ENCODE measurements at places on chromosomes 1 and 21.

- no peak for DNase-seq
Measured at GRCh38 chr1:90358448-90358847, 358.7 kb downstream of the BARHL2 start.

DNA sequence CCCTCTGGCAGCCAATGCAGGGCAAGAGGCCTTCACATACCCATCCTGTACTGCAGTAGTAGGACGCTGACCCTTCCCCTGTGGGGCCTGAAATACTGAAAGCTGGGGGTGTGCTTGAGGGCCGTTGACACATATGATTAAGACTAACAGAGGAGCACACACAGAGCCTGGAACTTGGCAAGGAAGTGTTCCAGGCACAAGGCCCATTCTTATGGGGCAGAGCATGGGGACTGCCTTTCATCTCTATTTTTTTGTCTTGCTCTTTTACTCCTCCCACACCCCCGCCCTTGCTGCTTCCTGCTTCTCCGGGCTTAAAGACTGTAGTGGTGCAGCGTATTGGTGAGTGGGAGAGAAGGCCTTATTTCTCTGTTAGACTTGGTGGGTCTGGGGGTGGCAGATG lies 137.4 kb downstream of the BACH1 start:
- DNase-seq, result no peak

DNA sequence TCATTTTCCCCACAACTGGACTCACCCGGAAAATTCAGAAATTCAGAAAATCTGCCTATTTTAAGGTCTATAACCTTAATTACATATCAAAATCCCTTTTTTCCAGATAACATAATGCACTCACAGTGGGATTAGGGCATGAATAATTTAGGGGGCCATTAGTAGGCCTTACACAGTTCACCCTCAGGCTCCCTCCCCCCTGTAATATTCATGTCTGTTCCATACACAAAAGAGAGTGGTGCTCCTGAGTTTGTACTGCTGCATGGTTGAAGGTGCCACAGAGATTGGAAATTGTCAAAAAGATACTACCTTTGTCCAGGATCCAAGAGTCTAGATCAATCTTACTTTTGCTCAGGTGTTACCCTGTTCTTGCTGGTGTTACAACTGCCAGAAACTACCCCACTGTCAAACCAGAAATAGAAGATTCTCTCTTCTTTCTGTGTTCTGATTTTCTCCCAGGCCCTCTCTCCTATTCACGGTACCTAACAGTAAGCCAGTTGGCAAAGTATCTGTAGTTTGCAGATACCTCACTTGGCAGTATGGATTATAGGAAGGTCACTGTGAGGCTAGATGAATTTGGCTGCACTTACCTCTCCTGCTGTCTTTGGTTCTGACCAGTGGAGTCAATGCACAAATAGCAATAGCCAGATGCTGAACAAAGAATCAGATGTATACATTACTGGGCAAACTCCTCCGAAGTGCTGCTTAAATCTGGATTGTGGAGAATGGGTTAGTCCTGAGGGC lies 53.2 kb downstream of the C1orf198 start:
- no peak for DNase-seq

- DNase-seq, result no peak
Measured at GRCh38 chr1:230375780-230376179, 50.4 kb downstream of the PGBD5 start.

DNA sequence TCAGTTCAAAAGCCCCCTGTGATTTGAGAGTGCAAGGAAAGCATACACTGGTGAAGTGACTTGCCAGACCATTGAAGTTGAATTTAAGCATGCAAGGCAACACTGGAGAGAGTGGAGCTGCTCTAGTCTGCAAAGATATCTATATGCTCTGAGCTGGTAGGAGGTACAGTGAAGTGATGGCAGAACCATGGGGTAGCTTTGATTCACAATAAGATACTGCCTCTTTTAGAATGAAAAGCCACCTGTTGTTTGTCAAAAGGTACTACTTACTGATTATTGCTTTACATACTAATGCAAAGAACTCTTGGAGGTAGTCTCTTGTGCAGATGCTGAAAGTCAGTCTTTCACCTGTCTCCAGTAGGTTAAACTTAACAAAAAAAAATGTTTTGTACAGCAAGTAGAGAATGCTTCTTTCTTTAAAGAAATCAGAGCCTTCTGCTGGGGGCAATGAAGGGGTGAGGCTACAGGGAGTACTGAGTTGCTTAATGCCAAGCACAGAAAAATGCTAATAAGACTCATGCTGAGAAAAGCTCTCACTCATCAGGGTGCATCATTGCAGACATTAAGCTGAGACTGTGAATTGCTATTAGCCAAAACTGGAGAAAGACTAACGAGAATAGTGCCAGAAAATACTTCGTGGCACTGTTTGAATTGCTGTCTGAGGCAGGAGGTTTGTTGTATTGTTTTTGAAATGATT lies 1150.5 kb upstream of the TMPRSS15 start:
- no peak for DNase-seq
